ENCODE measurements at places on chromosomes 12 and 14. TPM values are rescaled to one million over a fixed set of nuclear protein-coding genes. Genes with fewer than 3 reads are reported as not detected.

DNA sequence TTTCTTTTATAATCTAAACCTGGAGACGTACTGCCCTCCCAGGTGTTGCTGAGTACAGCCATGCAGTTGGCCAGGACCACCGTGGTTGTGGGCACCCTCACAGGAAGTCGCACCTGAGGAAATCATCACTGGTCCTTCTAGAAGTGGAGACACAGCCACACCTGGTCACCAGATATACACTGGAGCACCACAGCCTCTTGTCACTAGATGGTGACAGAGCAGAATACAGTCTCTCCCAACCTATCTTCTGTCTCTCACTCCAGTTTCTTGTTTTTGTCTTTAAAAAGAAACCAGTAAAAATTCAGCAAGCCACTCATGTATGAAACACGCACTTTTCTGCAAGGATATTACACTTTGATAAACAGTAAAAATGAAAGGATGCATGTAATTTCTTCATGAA, 43.1 kb upstream of the GPHB5 start:
- H3K36me3 ChIP-seq = no peaks in the 10 kb centered on the region
- H3K27ac ChIP-seq = no peak overlapping the region
- H3K27me3 ChIP-seq = no peaks in the 10 kb centered on the region
- no peak overlapping the region for H3K4me3 ChIP-seq

The CD4 gene
- total RNA-seq = 14.4 TPM

DNA sequence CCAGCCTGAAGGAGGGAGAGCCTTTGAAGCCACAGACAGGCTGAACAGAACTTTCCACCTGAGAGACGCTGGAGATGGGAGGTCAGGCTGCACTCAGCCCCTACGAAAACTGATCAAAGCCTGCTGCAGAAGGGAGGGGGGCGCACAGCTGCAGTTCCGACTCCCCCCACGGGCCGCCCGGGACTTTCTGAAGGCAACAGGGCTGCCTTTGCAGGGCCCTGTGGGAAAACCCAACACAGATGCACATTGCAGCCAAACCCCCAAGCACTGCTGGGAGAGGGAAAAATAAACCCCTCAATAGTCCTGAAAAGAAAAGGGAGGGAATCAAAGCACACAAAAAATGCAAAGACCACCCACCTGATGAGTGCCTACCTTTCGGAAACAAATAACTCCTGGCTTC, 290.6 kb downstream of the ZFP36L1 start:
- H3K4me3 ChIP-seq = no peak overlapping the region
- H3K4me1 ChIP-seq = peaks cover 8% of the 10 kb centered on the region
- no peaks in the 10 kb centered on the region for H3K27me3 ChIP-seq
- H3K36me3 ChIP-seq = no peaks in the 10 kb centered on the region

DNA sequence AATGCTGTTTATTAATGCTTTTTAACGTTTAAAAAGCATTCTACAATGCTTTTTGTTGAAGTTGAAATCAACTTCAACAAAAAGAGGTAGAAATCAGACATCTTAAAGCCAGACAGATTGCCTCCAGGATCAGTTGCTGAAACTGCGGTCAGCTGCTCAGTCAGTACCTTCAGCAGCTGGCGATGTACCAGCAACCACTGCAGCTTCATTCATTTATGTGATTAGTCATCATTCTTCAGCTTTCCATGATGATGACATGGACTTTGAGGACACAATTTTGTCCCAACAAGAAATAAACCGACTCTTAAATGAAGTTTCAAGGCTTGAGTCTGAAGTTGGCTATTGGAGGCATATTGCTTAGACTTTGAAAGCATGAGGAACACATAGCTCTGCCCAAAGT, 31.5 kb upstream of the NUAK1 start:
- no peak overlapping the region for H3K27ac ChIP-seq
- no peak overlapping the region for H3K4me3 ChIP-seq
- no peaks in the 10 kb centered on the region for H3K36me3 ChIP-seq
- peaks cover 3% of the 10 kb centered on the region for H3K27me3 ChIP-seq
- DNase-seq = peak; percentile 89
- H3K4me1 ChIP-seq = no peaks in the 10 kb centered on the region

GRCh38 chr14:51185754-51186153, 54.3 kb upstream of the TMX1 start:
- no peak overlapping the region for H3K27ac ChIP-seq
- no peaks in the 10 kb centered on the region for H3K4me1 ChIP-seq
- no peak for DNase-seq

The BEGAIN gene
- total RNA-seq = under 0.01 TPM

The ALG10 gene
- 5.8 TPM for total RNA-seq

The GPN3 gene
- total RNA-seq = 8.9 TPM

The LTB4R2 gene
- total RNA-seq = 1.8 TPM

- no peak overlapping the region for H3K27ac ChIP-seq
- no peak overlapping the region for H3K4me3 ChIP-seq
- DNase-seq = no peak
- H3K4me1 ChIP-seq = no peaks in the 10 kb centered on the region
Measured at GRCh38 chr14:23877538-23878180, 75.9 kb upstream of the DHRS4 start.

The TAS2R8 gene
- total RNA-seq = not detected

- no peak for DNase-seq
- H3K4me1 ChIP-seq = no peaks in the 10 kb centered on the region
- no peaks in the 10 kb centered on the region for H3K27me3 ChIP-seq
- H3K27ac ChIP-seq = no peak overlapping the region
- H3K4me3 ChIP-seq = no peak overlapping the region
Measured at GRCh38 chr14:90114554-90114953, 52.8 kb downstream of the KCNK13 start.

- no peak for DNase-seq
- no peak overlapping the region for H3K4me3 ChIP-seq
- no peaks in the 10 kb centered on the region for H3K4me1 ChIP-seq
- no peaks in the 10 kb centered on the region for H3K27me3 ChIP-seq
- H3K27ac ChIP-seq = no peak overlapping the region
Measured at GRCh38 chr12:24012528-24012927, 63.1 kb upstream of the SOX5 start.

DNA sequence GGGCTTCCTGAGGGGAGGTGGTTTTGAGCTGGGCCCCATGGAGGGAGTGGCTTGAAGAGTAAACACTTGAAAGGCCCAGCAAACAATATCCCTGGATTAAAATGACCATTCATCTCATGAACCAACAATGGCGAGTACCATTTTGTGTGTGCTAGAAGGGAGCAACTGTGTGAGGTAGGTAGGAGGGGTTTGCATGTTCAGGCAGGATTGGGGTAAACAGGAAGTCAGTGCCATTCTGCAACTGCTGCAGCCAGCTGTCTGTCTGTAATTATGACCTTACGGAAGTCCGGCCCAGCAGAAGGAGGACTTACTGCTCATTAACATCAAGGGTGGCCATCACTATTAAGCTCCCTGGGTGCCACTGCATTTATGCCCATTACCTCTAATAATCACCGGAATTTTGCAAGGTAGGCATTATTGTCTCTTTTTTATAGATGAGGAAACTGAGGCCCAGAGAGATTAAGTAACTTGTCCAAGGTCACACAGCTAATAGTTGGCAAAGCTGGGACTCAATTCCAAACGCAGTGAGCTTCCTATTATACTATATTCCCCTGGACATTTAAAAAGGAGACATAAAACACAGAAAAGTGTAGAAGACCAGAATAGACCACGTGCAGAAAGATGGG, 16.6 kb upstream of the IFI27L2 start:
- no peak overlapping the region for H3K4me3 ChIP-seq
- no peaks in the 10 kb centered on the region for H3K36me3 ChIP-seq
- H3K27ac ChIP-seq = no peak overlapping the region
- no peak for DNase-seq

- no peak overlapping the region for H3K4me3 ChIP-seq
- H3K27me3 ChIP-seq = no peaks in the 10 kb centered on the region
- H3K36me3 ChIP-seq = no peaks in the 10 kb centered on the region
- H3K4me1 ChIP-seq = no peaks in the 10 kb centered on the region
Measured at GRCh38 chr12:131473261-131473660, 237.6 kb upstream of the SFSWAP start.

GRCh38 chr12:3097186-3097804, 20.1 kb downstream of the TSPAN9 start:
- peak; percentile 53 for DNase-seq
- no peaks in the 10 kb centered on the region for H3K27me3 ChIP-seq
- H3K36me3 ChIP-seq = no peaks in the 10 kb centered on the region
- H3K4me3 ChIP-seq = no peak overlapping the region
- H3K4me1 ChIP-seq = peaks cover 10% of the 10 kb centered on the region

DNA sequence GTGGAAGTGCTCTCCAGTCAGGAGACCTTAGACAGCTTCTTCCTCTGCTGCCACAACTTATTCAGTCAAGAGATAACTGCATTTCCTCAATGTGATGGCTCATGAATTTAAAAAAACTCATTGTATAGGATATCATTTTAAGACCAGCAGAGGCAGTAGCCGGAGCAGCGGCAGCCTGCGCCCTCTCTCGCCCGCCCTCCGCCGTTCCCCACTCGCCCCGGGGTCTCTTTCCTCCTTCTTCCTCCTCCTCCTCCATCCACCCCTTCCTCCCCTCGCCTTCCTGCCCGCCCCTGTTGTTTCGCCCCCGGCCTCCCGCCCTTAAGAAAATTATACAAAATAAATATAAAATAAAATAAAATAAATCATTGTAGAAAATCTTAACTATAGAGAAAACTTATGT, 687.6 kb downstream of the FLRT2 start:
- H3K27ac ChIP-seq = no peak overlapping the region
- no peaks in the 10 kb centered on the region for H3K36me3 ChIP-seq
- H3K4me1 ChIP-seq = no peaks in the 10 kb centered on the region

- H3K27me3 ChIP-seq = no peaks in the 10 kb centered on the region
- no peak overlapping the region for H3K4me3 ChIP-seq
- no peak for DNase-seq
Measured at GRCh38 chr12:87690236-87690810, 338.9 kb downstream of the C12orf50 start.

The LPAR5 gene
- total RNA-seq = not detected

The GPR65 gene
- 0.17 TPM for total RNA-seq

The MARK3 gene
- total RNA-seq = 93.7 TPM

The CD27 gene
- 0.17 TPM for total RNA-seq

- no peaks in the 10 kb centered on the region for H3K4me1 ChIP-seq
- no peak overlapping the region for H3K27ac ChIP-seq
- H3K27me3 ChIP-seq = no peaks in the 10 kb centered on the region
Measured at GRCh38 chr12:19633194-19633593, 193.9 kb downstream of the AEBP2 start.

GRCh38 chr14:66046035-66046434, 440.1 kb upstream of the CCDC196 start:
- no peak overlapping the region for H3K4me3 ChIP-seq
- DNase-seq = no peak
- H3K27me3 ChIP-seq = no peaks in the 10 kb centered on the region
- H3K27ac ChIP-seq = no peak overlapping the region

DNA sequence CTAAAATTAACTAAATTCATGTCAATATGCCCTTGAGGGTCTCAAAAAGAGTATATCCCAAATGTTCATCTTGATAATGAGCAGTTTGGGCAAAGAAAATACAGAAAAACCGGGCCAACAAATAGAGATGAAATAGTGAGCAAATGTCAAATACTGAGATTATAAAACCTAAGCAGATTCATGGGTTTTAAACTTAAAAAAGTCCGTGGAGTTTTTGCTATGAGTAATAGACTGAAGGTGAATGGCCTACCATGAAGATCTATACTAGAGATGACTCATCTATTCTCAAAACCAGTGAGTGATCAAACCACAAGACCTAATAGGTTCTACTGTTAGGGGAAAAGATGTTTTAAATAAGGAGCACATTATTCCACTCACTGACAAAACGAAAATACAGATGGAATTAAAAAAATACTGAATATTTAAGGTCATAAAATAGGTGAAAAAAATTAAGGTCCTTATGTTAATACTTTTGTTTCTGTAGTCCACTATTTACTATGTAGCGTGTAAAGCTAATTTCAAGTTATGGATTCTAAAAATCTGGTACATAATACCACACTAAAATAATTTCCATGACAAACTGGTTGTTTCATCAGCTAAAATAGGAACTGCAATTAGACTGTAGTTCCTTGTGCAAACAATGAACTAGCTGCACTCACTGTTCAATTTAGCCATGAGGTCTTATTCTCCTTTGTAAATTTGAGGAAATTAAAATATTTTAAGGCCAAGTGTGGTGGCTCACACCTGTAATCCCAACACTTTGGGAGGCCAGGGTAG, 5.0 kb downstream of the HNRNPC start:
- H3K27me3 ChIP-seq = no peaks in the 10 kb centered on the region
- peaks cover 11% of the 10 kb centered on the region for H3K36me3 ChIP-seq
- H3K27ac ChIP-seq = peak overlapping the region; percentile 56
- DNase-seq = peak; percentile 74
- H3K4me3 ChIP-seq = peak overlapping the region; percentile 20
- peaks cover 18% of the 10 kb centered on the region for H3K4me1 ChIP-seq

DNA sequence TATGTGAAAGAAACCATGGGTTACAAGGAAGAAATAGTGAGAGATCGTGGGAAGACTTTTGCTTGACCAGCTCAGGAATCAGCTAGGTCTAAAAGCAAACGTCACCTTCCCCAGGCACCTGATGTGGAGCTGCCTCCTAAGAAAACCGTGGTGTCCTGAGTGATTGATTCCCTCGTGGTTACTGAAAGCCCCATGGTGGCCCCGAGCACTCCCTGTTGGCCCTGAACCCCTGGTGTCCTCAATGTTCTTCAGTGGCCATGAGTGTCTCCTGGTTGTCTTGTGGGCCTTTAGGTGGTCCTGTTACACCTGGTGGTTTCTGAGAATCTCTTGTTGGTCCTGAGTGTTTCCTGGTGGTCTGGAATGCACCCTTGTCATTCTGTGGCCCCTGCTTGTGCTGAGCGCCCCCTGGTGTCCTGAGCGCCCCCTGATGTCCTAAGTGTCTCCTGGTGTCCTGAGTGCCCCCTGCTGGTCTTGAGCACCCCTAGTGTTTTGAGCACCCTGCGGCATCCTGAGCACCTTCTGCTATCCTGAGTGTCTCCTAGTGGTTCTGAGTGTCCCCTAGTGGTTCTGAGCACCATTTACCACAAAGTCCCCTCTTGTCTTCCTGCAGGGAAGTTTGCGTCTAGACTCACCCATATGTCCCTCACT, 518.7 kb downstream of the TMEM121 start:
- no peaks in the 10 kb centered on the region for H3K36me3 ChIP-seq
- H3K27ac ChIP-seq = no peak overlapping the region
- H3K4me1 ChIP-seq = no peaks in the 10 kb centered on the region
- H3K27me3 ChIP-seq = no peaks in the 10 kb centered on the region
- DNase-seq = no peak

The TCL1A gene
- not detected for total RNA-seq

DNA sequence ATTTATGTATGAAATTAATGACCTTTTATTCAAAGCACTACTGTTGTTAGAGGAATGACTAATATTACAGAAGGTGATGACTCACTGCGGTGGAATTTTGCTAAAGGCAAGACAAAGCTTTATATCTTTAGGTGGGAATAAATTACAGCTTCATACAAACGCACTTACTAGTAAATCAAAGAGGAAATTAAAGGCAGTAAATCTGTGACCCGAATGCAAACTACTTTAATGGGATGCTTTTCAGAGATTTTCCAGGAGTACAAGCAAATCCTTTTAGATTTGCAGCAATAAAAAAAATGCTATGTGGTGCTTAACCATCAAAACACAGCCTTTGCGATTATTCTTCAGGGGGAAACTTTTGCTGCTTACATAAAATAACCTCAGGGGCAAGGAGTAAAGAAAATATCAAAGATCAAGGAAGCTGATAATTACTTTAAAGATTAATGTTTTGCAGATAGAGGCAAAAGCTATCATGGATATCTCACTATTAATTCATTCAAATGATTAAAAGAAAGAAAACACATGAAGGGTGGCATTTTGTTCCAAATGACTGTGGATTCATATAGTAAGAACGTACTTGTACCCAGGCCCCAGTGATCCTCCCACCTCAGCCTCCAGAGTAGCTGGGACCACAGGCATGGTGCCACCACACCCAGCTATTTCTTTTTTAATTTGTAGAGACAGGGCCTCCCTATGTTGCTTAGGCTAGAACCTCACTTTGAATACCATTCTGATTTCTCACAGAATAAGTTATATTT, 98.9 kb downstream of the DENND5B start:
- H3K27ac ChIP-seq = no peak overlapping the region
- H3K27me3 ChIP-seq = no peaks in the 10 kb centered on the region
- H3K4me1 ChIP-seq = peaks cover 2% of the 10 kb centered on the region
- H3K4me3 ChIP-seq = no peak overlapping the region
- no peaks in the 10 kb centered on the region for H3K36me3 ChIP-seq
